ENCODE measurements at places on chromosomes 7 and 10.
A peak's percentile ranks its signal among the peaks of the same experiment; 100 is the strongest.

GRCh38 chr10:60968504-60968903 lies 24.5 kb upstream of the RHOBTB1 start:
- DNase-seq = no peak

- DNase-seq = no peak
Observed at GRCh38 chr7:15667991-15668390, 18.5 kb downstream of the MEOX2 start.

DNA sequence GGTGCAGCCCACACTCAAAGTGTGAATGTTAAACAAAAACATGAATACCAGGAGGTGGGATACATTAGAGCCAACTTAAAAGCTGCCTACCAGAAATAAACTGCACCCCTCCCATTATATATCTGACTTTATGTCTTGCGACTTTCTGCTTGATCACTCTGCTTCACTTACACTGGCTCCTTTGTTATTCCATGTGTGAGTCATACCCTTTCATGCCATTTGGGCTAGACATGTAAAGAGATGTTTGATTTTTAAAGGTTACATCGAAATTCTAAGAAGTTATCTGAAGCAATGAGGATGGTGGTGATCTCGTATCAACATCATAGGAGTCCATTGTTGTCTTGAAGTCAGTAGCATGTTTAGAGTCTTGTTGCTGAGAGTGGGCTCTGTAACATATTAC lies 31.6 kb upstream of the ETV1 start:
- no peak for DNase-seq

DNA sequence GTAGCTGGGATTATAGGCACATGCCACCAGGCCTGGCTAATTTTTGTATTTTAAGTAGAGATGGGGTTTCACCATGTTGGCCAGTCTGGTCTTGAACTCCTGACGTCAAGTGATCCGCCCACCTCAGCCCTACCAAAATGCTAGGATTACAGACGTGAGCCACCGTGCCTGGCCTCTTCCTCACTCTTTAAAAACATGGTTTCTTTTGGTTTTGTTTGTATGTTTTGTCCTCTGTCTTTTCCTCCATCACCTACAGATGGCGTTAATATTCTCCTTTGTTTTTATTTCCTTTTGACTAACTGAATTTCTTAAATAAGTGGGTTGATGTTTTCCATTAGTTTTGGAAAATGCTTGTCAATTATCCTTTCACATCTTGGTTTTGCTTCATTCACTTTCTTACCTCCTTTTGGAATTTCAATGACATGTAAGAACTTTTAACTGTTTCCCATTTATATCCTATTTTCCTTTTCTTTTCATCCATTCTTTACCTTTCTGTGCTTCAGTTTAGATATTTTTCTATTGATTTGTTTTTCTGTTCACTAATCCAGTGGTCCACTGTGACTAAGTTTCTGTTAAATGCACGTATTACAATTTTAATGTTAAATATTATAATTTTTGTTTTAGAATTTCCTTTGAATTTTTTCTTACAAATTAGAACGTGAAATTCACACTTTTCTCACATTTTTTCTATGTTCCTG lies 104.1 kb downstream of the ZNF467 start:
- no peak for DNase-seq

DNA sequence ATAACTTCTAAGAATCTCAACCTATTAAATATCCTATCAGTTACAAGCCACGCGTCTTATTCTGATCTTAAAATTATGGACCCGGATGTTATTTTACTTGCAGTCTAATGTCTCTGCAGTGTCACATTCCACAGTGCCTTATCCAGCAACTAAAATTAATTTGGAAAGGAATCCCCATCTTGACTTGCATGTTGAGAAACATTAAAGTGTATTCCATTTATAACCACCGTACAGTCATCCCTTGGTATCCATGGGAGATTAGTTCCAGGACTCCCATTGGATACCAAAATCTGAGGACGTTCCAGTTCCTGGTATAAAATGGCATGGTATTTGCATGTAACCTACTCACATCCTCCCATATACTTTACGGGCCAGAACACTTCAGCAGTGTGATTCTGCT lies 194.7 kb downstream of the ARHGAP21 start:
- DNase-seq = no peak

DNA sequence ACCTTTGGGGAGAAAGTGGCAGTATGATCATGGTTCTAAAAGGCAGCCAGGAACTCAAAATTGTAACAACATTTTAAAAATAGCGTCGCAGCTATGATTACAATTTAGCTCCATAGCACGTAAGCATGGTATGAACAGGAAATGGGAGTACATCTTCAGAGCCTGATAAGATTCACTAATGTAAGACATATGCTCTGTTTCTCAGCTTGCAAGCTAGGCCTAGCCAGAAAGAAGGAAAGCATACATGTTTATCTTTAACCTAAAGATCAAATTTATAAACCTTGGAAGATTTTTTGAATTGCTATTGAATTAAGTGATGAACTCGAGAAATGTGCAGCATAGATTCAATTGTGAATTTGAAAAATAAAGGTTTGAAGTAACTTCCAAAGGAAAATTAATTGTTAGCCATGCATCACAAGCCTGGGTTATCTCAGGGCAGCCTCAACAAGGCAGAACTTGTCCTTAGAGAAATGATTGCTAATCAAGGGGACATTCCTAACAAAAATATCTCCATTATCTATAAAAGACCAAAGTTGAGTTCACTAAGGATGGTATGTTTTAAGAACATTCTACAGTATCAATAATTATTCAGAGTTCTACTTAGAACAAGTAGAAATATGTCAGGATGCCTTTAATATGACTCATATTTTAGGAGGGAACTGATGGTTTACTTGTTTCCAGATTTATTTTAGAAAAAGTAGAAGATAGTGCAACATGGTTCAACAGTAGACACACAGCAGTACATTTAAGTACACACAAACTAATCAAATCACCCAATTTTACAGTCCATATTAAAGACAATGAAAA lies 38.8 kb upstream of the SEPTIN7 start:
- no peak for DNase-seq

DNA sequence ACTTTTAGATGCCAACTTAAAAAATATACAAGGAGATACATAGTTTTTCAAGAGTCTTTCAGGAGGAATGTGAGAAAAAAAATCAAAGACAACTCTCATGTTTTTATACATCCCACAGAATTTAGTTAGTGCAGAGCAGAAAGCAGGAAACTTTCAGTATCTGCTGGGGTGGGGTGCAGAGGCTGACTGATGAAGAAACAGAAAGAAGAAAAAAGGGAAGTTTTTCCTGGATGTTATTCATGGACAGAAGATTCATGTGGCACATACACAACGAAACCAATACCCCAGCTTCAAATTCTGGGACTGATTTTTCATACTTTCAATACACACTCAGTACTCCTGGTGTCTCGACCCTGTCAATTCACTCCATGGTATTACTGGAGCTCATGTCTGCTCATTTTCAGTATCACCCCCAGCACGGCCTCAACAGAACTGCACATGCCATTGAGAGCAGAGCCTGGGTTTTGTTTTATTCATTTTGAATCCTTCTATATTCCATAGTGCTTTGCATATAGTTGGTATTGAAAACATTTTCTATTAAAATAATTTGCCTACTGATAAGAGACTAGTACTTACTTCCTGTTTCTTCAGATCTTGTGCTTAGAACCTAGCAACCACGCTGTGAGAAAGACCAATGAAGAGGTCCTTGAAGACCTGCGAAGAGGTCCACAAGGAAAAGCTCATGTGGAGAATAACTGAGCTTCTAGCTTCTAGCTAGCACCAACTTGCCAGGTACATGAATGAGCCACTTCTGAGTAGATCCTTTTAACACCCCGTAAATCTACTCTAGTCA lies 49.0 kb downstream of the NDUFB2 start:
- no peak for DNase-seq

GRCh38 chr10:29067161-29067560 lies 221.7 kb upstream of the LYZL1 start:
- no peak for DNase-seq

GRCh38 chr7:3069771-3070449 lies 26.2 kb upstream of the CARD11 start:
- DNase-seq = no peak

- DNase-seq = no peak
Observed at GRCh38 chr7:41769162-41769561, 66.3 kb upstream of the INHBA start.

- no peak for DNase-seq
Observed at GRCh38 chr10:7585228-7585627, 81.5 kb downstream of the ITIH5 start.

DNA sequence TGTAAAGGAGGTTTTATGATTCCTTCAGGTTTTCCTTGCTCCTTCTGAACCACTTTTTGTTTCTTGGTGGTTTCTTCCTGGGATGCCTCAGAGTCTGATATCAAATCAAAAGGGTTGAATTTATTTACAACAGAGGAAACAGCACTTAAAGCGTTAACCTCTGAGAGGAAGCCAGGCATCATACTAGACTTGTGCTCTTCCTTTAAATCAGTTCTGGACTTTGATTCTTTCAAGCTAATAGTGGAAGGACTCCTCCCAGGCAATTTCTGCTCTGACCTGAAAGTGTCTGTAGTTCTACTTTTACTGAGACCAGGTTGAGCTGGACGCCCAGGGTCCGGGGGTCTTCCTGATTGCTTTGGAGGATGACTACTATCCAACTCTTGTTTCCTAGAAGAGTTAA lies 6.7 kb downstream of the PCLO start:
- no peak for DNase-seq

DNA sequence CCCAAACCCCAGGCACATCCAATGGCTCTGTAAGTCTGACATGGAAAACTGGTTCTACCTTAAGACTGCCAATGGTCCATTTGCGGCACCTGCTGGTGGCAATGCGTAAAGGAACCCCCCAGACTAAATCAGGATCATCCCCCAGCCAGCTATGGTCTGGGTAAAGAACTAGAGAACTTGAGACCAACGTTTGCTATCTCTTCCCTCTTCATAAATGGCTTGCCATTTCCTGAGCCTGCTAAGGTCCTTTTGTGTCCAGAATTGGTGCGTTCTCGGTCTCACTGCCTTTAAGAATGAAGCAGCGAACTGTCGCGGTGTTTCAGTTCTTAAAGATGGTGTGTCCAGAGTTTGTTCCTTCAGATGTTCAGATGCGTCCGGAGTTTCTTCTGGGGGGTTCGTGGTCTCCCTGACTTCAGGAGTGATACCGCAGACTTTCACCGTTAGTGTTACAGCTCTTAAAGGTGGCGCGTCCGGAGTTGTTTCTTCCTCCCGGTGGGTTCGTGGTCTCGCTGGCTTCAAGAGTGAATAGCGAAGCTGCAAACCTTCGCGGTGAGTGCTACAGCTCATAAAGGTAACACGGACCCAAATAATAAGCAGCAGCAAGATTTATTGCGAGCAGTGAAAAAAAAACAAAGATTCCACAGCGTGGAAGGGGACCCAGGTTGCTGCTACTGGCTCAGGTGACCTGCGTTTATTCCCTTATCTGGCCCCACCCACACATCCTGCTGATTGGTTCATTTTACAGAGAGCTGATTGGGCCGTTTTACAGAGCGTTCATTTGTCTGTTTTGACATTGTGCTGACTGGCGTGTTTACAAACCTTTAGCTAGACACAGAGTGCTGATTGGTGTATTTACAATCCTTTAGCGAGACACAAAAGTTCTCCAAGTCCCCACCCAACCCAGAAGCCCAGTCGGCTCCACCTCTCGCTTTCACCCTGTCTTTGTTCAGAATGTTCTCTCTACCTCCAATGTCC lies 95.4 kb downstream of the ELMO1 start:
- no peak for DNase-seq

DNA sequence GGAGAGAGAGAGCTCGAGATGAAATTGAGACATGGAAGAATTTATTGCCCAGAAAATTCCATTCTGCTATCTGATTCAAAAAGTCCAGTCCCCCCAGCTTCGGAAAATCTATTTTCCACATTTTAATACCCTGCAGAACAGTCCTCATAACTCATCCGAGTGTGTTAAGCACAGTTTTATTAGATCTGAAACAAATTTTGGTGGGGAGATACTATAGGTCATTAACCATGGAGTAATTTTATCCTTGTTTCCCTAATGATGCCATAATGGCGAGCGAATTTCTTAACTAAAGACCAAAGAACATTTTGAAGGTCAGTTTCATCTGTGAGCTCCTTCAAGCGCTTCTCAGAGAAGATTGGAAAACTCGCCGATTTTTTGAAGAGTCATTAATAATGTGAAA lies 78.1 kb downstream of the HIF1AN start:
- no peak for DNase-seq

DNA sequence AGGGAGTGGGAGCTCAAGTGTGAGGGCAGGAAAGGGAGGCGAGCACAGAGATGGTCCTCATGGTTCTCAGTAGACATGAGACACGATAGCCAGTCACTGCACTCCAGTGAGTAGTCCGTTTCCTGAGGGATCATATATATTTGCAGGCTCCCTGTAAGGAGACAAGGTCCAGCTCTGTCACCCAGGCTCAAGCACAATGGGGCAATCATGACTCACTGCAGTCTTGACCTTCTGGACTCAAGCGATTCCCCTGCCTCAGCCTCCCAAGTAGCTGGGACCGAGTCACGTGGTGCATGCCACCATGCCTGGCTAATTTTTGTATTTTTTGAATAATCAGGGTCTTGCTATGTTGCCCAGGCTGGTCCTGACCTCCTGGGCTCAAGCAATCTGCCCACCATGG lies 116.7 kb downstream of the CCDC3 start:
- no peak for DNase-seq

DNA sequence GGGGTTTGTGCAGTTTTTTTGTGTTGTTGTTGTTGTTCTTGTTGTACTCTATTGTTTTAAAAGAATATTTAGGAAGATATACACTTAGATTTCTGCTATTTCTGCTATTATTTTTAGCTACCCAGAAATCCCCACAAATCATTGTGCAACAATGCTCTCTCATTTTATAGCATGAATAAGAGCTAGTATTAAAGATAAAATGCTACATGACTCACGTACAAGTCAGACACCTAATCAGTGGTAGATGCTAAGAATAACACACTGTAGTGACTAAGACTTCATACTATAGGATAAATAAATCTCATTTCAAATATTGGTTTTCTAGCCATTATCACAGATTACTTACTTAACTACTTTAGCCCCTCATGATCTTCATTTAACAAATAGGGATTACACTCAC lies 920.5 kb downstream of the KCNMA1 start:
- DNase-seq = peak; percentile 20

- peak; percentile 81 for DNase-seq
Observed at GRCh38 chr7:116331020-116331419, 120.7 kb downstream of the TES start.

DNA sequence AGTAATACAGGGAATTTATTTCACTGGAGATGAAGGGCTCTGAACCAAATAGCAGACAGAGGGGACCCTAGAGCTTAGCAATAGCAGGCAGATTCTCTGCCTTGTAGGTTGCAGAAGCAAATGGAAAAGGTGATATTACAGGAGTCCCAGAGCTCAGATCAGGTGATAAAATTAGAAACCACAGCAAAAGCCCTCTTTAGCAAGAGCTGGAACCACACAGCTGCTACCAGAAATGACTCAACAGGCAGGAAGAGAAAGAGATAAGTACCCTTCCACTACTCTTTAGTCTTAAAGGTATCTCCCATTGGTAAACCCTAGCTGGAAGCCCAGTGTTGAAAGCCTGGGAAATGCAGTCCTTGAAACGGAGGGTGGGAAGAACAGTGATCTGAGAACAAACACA lies 535.6 kb upstream of the GHITM start:
- no peak for DNase-seq

GRCh38 chr10:10871352-10871751 lies 146.3 kb upstream of the CELF2 start:
- no peak for DNase-seq
